Stimulated activated CD8-positive, alpha-beta memory T cell treated with anti-CD3 and anti-CD28 coated beads, Interleukin-4, amount 100 ng/mL, for 1 hour (primary cell): ENCODE measurements at places on chromosomes 7 and 10.

GRCh38 chr10:70758757-70759514, 26.2 kb downstream of the TBATA start:
- peak; percentile 28 for DNase-seq

- no peak for DNase-seq
Observed at GRCh38 chr10:125661941-125662515, 20.9 kb downstream of the TEX36 start.

DNA sequence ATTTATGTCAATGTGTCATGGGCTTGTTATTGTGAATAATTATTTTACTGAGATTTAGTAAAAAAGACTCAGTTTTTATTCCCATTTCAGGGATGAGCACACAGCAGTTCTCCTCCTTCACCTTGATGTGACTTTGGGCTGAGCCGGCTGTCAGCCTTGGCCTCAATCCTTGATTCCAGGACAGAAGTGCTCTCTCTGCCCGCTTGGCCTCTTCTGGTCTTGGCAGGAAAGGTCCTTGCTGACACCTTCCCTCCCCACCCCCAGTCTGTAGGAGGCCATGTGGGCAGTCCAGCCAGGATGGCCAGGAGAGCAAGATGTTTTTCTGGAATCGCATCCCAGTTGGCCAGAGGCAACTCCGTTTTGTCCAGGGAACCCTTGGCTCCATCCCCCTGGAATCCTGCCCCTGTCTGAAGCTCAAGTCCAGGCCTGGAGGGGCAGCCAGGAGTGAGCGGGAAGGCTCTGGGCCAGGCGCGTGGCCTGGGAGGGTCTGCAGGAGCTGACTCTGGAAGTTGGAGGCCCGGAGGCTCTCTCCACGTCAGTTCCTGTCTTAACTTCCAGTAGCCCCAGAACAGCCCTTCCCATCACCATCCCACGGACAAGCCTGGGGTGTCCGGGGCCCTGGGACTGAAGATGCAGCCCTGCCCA, 100.9 kb downstream of the PDGFA start:
- no peak for DNase-seq

- no peak for DNase-seq
Observed at GRCh38 chr7:123662293-123662692, 6.6 kb downstream of the LMOD2 start.

DNA sequence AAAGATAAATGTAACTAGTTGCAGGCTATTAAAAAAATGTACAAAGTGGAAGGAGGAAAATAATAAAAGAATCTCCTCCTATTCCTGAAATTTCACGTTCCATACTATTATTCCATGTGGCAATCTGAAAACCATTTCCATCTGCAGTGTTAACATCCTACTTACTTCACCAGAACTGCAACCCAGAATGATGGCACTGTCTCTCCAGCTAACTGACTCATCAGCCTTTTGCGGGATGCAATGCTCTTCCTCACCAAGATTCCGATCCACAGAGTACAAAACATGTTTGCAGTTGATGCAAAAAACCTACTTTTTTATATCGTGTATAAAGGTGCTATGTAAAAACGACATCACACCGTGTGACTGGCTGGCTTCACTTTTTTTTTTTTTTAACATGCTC, 50.8 kb downstream of the ESYT2 start:
- DNase-seq = no peak

GRCh38 chr10:188546-188945, 53.3 kb downstream of the ZMYND11 start:
- DNase-seq = no peak

GRCh38 chr7:92002720-92003119, 62.1 kb downstream of the AKAP9 start:
- no peak for DNase-seq

DNA sequence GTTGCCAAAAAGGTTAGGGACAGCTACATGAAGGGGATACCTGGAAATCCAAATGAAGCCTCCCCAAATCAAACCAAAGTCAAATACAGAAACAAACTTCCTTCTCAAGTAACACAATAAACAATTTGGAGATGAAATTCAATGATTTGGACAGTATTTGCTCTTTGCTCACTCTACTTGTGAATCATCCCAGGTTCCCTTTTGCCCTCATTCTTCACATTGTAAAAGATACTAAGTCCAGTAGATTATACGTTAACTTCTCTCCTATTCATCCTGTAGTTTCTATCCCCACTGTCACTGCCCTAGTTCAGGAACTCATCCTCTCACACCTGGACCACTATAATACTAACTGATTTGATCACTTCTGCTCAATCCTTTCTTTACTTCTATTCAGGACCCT, 28.3 kb downstream of the FZD1 start:
- DNase-seq = no peak

DNA sequence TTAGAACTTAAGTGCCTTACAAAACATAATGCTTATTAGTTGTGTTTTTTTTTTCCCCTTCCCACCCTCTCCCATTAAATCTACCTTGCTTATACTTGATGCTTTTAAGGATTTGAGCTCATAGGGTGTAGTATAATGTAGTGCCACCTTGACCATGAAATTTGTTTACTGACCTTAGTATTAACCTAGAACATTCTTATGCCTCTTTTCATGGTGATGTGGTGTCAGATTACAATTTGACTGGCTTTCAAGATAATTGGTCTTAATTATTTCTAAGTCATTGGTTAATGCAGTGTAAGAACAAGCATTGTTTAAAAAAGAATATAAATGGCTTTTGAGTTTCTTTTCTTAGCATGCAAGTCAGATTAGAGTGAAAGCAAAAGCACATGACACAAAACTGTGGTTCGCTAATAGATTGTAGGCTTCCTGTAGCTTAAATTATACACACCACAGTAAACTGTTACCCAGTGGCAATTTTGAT, 61.8 kb downstream of the ADD3 start:
- no peak for DNase-seq

- no peak for DNase-seq
Observed at GRCh38 chr7:134992626-134993179, 6.4 kb downstream of the AGBL3 start.

- no peak for DNase-seq
Observed at GRCh38 chr7:85156661-85157208, 30.1 kb downstream of the SEMA3D start.

- DNase-seq = no peak
Observed at GRCh38 chr7:111980725-111981124, 225.5 kb downstream of the DOCK4 start.

- DNase-seq = no peak
Observed at GRCh38 chr10:122981066-122981464, 864 bp downstream of the PSTK start.

- DNase-seq = no peak
Observed at GRCh38 chr10:60733517-60733822, 44.8 kb upstream of the CDK1 start.

DNA sequence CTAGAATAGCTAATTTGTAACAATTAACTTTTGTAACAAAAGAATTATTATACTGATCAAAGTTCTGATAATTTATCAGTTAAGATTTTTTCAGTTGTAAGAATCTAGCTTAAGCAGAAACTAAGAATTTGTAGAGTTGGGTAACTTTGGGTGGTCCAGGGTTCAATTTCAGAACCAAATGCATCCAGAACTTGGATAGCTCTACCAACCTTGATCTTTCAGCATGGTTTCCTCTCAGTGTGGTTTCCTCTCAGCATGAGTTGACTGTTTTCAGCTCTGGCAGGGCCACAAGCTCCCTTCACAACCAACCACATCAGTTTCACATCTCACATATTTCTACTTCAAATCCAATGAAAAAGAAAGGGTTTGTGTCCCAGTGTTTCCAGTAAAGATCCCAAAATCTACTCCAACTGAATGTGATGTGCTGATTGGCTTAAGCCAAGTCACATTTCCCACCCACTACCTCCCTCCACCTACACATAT, 3.3 kb upstream of the FAS start:
- no peak for DNase-seq

GRCh38 chr7:127254163-127254684, 1.5 kb upstream of the GRM8 start:
- no peak for DNase-seq

DNA sequence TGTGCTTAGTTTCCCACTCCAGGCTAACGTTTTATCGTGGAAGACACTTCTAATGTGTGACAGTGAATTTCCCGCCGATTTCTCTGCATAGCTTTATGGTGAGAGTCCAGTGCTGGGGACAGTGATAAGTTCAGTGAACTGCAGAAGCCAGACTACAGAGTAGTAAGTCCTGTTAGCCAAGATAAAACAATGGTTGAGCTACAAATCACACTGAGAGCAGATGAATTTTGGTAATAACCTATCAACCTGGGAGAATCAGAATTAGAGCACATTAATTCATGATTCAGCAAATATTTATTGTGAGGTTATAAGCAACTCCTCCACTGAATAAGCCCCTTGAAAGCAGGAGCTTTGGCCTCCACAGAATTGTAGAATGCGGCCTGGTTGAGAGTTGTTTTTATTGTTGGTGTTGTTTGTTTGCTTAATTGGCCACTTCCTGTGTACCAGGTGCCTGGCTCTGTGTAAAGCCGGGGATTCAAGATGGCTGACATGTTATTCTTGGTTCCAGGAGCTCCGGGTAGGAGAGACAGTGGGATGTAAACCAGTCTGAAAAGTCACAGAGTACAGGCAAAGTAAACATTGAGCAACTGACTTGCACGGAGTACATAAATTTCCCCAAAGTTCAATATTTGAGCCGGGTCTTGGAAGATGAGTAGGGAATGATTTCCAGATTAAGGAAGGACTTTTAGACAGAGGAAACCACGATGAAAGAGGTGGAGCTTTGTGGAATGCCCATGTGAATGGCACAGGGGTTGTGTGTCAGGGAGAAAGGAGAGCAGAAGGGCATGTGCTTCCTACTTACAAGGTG, 112.7 kb downstream of the SNX10 start:
- no peak for DNase-seq

DNA sequence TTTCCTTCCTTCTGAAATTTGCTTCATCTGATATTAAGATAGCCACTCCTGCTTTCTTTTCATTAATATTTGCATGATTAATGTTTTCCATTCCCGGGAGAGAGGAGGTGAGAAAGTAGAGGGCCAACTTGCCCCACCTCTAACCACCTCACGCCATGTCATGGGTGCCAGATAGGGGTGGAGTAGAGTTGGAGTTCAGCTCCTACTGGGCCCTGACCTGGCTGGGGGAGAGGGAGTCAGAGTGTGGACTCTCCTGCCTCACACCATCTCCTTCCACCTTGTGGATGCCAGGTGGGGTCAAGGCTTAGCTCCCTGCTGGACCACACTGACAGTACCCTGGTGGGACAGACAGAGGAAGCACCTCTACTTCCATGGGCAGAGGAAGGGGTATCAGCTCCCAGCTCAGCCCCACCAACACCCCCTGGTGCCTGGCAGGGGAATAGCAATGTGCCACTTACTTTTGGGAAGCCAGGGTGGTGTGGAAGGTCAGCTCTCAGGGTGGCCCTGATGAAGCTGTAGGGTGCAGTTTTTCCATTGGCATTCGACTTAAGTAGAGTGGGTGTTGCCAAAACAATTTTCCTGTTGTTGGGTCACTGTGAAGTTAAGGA, 28.0 kb downstream of the CHST12 start:
- peak; percentile 27 for DNase-seq

DNA sequence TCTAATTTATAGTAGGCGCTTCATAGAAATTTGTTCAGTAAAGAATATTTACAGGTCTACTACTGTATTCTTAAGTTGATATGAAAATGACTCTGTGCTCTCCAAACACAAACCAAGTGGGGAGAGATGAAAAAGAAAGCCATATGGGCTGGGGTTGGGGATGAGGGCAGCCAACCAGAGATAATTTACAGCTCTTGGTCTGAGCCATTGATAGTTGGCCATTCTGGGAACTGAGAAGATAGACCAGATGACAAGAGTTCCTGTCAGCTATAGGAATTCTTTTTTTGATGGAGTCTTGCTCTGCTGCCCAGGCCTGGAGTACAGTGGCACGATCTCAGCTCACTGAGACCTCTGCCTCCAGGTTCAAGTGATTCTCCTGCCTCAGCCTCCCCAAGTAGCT, 57.4 kb downstream of the LAMB4 start:
- DNase-seq = no peak

DNA sequence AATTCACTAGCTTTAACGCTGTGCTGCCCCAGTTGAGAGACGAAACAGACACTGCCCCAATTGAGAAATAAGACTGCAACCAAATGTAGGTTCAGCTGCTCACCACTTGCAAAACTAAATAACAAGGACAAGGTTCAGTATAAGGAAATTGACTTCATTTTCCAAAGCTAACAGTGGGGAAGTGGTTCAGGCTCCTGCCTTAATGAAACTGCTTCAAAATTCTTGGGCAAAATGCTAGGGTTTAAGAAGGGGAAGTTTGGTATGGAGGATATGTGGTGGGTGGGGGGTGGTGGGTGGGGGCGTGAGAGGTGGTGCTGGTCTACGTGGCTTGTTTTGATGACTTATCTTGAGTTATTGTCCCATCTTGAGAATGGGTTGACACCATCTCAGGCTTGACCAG, 21.8 kb downstream of the MRPL32 start:
- no peak for DNase-seq

DNA sequence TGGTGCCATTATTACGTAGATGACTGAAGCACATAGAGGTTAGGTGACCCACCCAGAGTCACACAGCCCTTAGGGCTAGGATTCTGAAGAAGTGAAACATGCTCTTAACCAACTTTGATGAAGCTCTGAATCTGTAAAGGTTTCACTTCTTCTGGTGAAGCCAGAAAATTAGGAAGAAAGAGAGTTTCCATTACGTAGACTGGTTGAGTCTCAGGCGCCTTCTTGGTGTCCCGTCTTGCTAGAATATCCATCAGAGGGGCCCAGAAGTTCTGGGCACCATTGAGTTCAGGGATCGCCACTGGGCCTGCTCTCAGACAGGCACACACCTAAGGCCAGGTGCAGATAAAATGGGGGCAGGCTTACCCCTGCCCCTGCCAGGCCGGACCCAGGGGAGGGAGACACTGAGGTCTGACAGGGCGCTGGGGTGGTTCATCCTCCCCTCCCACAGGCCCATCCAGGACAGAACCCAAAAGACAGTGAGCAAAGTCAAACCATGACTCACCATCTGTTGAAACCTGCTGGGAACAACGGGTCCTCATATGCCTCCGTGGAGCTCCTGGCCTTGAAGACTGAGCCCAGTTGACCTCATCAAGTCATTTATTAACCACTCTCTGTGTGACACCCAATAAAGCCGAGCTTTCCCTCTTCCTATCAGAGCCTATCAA, 33.2 kb downstream of the DRGX start:
- DNase-seq = no peak

GRCh38 chr7:82548141-82548688, 104.6 kb upstream of the CACNA2D1 start:
- no peak for DNase-seq

DNA sequence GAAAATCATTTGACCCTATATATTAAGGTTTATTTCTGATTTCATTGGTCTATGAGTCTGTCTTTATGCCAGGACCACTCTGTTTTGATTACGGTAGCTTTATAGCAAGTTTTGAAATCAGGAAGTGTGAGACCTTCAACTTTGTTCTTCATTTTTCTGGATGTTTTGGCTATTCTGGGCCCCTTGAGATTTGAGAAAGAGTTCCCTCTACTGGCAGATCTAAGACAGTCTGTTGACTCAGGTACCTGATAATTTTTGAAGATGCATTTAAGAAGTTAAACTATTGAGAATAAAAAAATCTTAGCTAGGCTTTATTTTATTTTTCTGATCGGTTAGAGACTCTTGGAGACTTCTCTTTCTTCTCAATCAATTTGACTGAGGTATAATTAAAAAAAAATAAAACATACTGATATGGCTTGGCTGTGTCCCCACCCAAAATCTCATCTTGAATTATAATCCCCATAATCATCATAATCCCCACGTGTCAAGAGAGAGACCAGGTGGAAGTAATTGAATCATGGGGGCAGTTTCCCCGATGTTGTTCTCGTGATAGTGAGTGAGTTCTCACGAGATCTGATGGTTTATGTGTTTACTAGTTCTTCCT, 209.2 kb downstream of the SNX10 start:
- DNase-seq = no peak

GRCh38 chr10:77896058-77896457, 30.5 kb downstream of the DLG5 start:
- no peak for DNase-seq

- no peak for DNase-seq
Observed at GRCh38 chr10:17019696-17020095, 109.9 kb downstream of the CUBN start.
